Stimulated activated CD4-positive, alpha-beta T cell treated with anti-CD3 and anti-CD28 coated beads, Interleukin-4, amount 100 ng/mL, for 1 hour (primary cell): ENCODE measurements at places on chromosomes 2 and 18.

DNA sequence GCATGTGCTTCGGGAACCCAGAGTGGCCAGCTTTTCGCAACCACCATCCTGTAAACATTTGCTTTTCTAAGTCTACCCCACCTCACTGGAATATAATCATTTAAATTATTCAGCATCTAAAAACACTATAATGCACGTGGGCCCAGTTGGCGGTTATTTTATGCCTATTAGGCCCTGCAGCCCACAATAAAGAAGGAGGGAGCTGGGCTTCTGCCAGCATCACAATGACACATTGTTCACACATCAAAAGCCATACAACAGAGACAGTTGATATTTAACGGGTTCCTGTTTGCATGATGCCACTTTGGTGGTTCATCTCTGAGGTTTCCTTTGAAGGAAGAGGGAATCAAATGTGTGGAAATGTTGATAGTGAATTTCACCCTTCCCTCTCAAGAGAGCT, 916.0 kb upstream of the CELF4 start:
- no peak for DNase-seq

DNA sequence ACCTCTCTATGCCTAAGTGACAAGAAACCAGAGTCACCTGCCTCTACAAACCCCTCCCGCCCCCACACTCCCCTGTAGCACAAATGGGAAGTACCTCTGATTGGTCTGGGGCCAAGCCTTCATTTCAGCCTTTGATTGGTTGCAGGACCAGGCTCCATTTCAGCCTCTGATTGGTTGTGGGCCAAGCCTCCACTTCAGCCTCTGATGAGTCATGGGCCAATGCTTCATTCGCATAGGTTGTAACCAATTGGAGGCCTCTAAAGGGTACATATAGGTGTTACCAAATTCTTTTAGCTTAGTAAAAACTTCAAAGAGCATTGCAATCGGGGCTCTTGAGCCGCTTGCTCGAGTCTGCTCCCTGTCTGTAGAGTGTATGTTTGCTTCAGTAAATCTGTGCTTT, 25.0 kb downstream of the CCDC102B start:
- no peak for DNase-seq

- no peak for DNase-seq
Measured at GRCh38 chr2:238694922-238695321, 153.0 kb upstream of the TWIST2 start.

DNA sequence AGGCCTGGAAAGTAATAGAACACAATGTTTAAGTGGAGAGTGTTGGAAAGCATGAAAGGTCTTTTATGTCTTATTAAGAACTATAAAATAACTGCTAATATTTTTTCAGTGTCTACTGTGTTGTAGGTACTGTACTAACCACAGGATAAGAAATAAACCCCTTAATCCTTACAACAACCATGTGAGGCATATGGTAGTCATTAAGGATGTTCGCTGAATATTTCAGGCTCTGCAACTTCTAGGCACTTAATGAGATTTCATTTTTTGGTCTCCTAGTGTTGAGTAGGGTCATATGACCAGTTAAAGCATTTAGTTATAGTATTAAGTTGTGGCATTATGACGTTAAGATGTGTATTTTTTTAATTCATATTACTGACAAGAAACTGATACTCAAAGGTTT, 346.6 kb upstream of the KCNH7 start:
- DNase-seq, result no peak

DNA sequence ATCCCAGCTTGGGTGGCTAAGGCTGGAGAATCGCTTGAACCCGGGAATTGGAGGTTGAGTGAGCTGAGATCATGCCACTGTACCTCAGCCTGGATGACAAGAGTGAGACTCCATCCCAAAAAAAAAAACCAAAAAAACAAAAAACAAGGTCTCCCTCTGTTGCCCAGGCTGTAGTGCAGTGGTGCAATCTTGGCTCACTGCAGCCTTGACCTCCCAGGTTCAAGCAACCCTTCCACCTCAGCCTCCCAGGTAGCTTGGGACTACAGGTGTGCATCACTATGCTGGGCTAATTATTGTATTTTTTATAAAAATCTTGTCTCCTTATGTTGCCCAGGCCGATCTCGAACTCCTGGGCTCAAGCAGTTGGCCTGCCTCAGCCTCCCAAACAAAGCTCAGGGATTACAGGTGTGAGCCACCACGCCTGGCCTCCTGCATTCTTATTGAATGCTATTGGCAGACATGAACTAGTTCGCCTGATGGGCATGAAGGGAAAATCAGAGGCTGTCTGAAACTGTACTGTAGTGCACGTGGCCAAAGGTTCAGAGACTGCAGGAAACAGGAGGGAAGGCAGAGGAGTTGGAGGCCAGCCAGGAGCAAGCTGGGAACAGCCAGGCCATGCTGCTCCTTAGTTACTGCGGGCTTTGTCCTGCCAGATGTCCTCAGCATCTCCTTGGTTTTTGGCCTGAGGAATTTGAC, 16.0 kb upstream of the ASXL2 start:
- no peak for DNase-seq

DNA sequence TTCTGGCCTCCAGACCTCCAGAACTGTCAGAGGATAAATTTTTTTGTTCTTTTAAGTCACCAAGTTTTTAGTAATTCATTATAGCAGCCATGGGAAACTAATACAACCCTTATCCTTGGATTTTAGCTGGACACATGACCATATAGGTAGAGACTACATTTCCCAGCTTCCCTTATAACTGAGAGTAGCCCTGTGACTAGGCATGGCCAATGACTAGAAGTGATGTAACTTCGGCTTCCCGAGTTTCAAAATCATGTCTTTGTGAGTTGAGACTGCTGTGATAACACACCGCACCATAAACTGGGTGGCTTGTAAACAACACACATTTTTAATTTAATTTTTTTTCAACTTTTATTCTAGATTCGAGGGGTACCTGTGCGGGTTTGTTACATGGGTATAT, 134.0 kb upstream of the SERTAD2 start:
- DNase-seq, result no peak

DNA sequence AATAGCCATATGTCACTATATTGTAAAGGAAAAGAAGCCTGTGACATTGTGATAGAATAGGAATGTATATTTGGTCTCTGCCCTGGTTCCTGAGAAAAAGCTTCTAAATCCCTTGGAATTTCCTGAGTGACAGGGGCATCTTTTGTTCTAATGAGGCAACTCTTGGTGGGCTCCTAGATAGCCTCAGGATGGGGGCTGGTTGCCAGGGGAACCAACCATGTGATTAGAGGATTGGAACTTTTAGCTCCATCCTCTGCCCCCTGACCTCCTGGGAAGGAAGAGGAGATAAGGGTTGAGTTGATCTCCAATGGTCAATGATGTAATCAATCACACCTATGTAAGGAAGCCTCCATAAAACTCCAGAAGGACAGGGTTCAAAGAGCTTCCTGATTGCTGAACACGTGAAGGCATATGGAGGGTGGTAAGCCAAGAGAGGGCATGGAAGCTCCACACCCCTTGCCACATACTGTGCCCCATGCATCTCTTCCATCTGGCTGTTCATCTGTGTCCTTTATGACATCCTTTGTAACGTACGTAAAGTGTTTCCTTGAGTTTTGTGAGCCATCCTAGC, 2.9 kb upstream of the ME2 start:
- DNase-seq, result no peak

DNA sequence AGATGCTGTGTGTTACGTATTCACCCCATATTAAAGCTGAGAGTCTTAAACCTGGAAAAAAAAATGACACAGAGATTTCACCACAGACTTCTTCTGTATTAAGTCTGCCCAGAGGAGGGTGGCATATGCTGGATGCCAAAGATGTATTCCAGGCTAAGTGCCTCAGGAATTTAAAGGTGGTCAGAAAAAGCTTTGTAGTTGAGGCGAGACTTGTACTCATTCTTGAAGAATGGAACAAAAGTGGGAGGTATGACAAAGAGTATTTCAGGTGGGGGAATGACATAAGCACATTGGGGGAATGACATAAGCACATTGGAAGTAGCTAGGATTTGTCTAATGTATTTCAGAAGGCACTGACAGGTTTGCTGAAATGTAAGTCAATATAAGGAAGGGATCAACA, 98.6 kb downstream of the BABAM2 start:
- DNase-seq, result no peak

DNA sequence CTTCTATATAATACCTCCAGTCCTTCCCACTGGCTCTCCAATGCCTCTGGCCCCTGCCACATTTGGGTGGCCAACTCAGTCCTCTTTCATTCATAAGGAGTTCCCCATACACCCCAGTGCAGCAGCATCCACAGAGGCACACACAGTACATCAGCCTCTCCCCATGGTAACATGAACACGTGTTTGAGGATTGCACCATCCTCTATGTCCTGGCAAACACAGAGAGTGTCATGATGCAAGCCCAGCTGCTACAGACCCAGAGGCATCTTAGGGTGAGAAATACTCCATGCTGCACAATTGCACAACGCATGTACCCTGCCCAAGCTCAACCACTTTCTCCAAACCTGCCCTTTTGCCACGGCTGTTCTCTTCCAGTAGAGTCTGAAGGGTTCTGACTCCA, 11.5 kb downstream of the IGFBP5 start:
- DNase-seq, result no peak

DNA sequence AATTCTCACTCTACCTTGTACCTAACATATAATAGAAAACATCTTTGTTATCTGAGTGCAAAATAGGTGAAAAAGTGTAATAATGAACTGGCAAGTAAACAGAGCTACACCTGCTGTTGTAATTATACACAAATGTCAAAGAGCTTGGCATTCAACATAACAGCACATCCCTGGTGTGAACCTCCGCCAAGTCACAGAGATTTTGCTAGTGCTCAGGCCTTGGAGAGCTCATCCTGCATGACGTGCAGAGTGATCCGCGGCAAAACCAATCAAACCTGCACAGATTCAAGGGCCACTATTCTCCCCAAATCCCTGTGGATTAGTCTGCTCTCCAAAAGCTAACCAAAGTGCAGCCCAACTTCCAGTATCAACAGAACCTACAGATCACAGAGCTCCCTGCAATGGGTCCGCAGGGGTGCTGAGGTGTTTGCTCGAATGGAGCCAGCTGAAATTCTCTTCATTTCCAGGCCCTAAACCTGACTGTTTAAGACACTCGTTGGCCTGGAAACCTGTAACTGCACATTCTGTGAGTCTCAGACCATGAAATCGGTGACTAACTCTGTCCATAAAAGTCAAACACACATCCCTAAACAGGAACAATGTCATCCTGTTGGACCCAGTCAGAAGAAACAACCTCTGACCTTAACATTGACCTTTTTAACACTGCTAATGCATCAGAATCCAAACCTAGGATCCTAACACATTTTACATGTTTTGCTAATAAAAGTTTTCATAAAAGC, 111.8 kb downstream of the EPB41L3 start:
- DNase-seq, result no peak

GRCh38 chr2:235779444-235779896, 285.6 kb downstream of the AGAP1 start:
- DNase-seq, result peak; percentile 63

- no peak for DNase-seq
Measured at GRCh38 chr2:208252716-208253492, 2.0 kb downstream of the IDH1 start.

GRCh38 chr2:25809646-25810045, 68.6 kb downstream of the ASXL2 start:
- DNase-seq, result no peak

- DNase-seq, result no peak
Measured at GRCh38 chr2:62149708-62150107, 46.2 kb upstream of the B3GNT2 start.

GRCh38 chr2:143121079-143121478, 8.1 kb upstream of the ARHGAP15 start:
- DNase-seq, result no peak
